ENCODE measurements at places on chromosomes 3 and 15.

GRCh38 chr3:47892286-47893040, 89.5 kb downstream of the DHX30 start:
- no peak for DNase-seq

- DNase-seq = no peak
Observed at GRCh38 chr3:179730506-179730905, 77.7 kb downstream of the USP13 start.

DNA sequence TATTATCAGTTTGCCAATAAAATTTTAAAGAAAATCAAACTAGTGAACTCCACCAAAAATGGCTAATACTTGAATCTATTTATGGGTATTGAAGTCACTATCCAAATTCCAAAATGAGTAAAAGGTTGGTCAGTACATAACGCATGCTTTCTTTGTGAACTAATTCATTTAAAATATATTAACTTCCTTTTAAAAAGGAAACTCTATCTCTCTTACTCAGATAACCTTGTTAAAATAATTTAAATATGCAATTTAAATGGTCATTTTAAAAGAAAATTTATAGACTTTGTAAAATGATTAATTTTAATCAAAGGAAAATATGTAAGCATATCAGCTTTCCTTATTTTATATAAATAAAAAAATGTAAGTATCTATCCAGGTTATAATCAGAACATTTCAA, 419.4 kb upstream of the ZNF385D start:
- DNase-seq = no peak

DNA sequence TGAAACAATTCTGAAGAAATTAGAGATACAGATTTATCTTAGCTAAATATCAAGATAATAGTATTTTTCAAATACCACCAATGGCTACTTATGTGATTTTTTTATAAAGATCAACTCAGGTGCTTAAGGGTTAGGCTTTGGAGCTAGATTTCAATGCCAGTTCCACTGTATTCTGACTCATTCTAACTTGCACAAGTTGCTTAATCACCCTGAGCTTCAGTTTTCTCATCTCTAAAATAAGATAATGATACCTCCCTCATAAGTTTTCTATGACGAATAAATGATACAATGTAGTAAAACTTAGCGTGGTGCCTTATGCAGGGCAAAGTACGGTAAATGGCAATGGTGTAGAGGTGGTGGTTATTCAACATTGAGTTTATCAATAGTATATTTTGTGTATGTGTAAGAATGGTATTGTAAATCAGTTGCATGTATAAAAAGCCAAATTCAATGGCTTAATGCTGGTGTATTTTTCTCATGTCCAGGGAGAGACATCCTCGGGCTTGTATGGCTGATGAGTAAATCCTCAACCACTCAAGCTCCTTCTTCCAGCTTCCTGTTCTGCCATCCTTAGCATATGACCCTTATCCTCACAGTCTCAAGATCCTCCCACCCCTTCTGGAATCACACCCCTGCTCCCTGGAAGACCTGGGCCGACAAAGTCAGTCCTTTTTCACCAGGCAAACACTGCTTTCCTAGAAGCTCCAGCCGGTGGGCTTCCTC, 505.9 kb upstream of the CFAP20DC start:
- DNase-seq = no peak

DNA sequence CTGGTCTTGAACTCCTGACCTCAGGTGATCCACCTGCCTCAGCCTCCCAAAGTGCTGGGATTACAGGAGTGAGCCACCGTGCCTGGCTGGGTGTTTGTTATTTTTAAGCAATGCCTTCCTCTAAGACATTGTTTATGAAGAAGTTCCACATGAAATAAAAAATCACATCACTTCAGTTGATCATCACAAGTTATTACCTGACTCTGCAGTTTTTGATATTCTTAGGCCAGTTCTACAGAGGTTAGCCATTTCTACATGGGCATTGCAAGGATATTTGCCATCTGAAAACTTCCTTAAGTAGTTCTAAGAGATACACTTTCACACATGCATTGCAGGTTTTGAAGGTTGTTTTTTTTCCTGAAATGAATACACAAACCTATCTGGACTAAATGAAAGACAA, 82.1 kb downstream of the PYDC2 start:
- no peak for DNase-seq

DNA sequence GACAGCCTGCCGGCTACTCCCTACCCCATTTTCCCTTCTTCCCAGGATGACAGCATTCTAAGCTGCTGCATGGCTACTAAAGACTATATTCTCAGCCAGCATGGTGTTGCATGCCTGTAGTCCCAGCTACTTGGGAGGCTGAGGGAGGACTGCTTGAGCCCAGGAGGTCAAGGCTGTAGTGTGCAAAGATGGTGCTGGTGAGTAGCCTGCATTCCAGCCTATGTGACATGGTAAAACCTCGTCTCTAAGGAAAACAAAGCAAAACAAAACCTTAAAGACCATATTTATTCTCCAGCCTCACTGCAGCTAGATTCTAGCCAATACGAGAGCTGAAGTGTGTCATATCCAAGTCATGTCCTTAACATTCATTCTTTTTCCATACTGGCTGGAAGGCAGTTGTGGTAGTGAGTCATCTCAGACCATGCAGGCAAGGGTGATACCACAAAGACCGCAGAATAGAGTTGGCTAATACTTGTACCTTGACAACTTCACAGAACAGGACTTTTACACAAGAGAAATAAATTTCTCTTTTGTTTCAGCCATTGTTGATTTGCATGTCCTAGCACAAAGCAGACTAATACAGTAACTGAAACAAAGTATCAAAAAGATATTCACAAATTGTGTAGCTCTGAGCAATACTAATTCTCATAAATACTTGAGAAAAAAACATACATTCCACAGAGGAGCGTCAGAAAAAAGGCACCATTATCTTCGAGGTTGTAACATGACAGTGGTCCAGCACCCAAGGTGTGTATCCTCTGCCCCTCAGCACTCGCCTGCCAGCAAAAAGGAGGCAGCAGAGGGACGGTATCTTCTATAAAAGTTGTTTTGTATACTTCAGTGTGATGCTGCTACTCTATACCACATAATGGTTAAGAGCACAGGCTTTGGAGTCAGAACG, 14.8 kb downstream of the PBRM1 start:
- DNase-seq = peak; percentile 32

DNA sequence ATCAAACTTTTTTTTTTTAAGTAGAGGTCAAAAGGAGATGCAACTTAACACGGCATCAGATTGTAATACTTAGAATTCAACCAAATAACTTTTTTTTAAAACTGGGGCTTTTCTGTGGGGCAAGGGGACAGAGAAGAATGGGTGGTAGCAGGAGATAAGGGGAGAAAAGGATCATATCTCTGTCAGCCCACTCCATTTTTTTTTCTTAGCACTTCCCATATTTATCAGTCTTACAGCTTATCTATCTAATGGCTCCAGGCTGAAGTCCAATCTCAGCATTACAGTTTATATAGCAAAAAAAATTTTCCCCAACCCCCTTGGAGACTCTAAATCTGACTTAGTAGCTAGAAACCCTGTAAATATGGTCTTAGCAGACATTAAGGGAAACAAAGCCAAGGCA, 69.3 kb downstream of the PIK3R4 start:
- DNase-seq = no peak

DNA sequence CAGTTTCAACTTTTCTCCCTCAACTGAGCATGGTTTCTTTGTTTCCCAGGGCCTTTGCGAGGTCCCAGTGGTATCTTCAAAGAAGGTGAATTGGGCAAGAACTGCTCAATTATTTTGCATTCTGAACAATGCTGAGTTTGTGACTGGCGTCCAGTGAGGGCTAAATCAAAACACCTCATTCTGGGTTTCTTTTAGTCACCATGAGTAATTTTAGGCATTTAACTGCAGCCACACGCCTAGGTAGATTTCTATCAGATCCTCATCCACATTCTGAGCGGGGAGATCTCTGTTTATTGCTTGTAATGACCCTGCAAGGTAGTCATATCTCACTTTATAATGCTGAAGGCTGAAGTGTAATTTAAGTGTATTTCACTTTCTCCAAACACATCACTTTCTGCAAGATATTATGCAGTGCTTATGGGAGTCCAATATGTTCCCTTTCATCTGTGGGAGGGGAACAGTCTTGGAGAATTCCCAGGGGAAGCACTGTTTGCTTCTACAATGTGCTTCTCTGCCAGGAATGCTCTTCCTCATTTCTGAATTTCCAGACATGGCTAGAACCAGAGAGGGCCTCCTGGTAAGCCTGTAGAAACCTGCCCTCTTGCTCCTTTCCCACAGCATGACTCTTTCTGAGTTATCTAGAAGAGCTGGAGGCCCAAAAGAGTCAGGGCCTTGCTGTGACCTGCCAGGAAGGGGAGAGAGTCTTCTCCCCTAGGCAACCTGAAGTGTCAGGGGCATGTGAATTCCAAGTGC, 91.7 kb downstream of the FRMD4B start:
- DNase-seq = no peak
